Stimulated activated CD4-positive, alpha-beta T cell treated with anti-CD3 and anti-CD28 coated beads, Interleukin-12 subunit alpha, Interleukin-12 subunit beta, amount 100 ng/mL, for 24 hours (primary cell): ENCODE measurements at places on chromosomes 7 and 10.
A peak's percentile ranks its signal among the peaks of the same experiment; 100 is the strongest.

GRCh38 chr7:128919881-128920799 is 9.6 kb upstream of the KCP start:
- DNase-seq, result no peak

- DNase-seq, result no peak
Observed at GRCh38 chr7:156222151-156222550, 409.9 kb upstream of the SHH start.

GRCh38 chr10:27388761-27389399 is 115.2 kb upstream of the RAB18 start:
- no peak for DNase-seq

DNA sequence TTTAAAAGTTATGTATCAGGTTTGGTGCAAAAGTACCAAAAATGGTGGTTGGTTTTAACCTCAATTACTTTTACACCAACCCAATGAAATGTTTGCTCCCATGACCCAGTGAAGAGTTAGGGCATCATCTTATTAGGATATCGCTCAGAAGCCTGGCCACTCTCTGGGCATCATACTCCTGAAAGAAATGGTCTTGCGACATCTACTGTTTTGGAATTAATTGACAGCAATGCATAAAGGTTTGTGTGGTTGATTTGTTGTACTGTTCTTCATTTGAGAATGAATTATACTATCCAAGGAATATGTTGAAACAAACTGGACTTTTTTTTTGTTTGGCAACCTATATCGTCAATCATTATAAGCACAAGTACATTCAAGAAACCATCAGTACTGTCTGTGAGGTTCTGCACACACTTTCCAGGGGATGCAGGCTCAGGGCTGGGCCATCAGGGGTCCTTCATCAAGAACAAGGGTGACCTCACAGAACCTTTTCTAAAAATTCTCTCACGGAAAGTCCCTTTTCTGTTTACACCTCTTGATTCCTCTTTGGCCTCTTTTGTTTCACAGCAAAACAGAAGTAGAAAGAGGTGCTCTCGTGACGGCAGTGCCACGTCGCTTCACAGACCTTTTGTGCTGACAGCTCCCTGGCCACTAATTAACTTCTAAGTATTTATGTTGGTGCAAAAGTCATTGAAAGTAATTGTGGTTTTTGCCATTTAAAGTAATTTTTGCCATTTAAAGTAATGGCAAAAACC is 117.2 kb upstream of the KLF6 start:
- no peak for DNase-seq

- DNase-seq, result no peak
Observed at GRCh38 chr10:131859341-131860020, 41.3 kb upstream of the PPP2R2D start.

DNA sequence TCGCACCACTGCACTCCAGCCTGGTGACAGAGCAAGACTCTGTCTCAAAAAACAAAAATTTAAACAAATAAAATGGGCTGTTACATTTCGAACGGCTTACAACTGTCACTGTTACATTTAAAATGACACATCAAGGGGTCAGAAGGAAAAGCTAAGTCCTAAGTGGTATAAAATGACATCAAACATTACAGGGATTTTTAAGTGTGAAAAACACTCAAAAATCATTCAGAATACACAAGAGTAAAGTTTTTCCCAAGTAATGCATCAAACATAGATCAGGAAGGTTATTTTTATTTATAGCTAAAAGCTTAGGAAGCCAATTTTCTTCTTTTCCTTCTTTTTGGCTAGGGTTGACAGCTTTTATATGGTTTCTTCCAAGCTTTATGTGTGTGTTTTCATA is 39.0 kb downstream of the CCDC3 start:
- DNase-seq, result no peak

DNA sequence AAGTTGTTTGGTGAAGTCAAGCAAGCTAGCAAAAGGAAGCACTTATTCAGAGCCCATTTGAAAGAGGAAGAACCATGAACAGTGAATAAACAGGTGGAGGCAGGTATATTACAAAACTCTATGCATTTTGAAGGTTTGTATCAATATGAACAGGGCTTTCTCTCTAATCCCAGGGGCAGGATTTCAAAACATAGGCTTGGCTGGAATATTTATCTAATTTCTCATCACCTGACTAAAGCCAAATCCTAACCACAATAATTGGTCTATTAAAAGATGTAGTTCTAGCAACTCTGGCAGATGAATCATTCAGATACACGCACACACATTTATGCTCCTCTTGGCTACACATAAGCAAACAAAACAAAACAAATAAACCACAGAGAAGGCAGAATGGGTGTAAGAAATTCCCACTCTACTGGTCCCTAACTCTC is 554.4 kb downstream of the INHBA start:
- DNase-seq, result no peak

- DNase-seq, result no peak
Observed at GRCh38 chr7:127704211-127704610, 52.2 kb downstream of the SND1 start.

GRCh38 chr10:69810675-69811397 is 9.1 kb downstream of the COL13A1 start:
- no peak for DNase-seq

DNA sequence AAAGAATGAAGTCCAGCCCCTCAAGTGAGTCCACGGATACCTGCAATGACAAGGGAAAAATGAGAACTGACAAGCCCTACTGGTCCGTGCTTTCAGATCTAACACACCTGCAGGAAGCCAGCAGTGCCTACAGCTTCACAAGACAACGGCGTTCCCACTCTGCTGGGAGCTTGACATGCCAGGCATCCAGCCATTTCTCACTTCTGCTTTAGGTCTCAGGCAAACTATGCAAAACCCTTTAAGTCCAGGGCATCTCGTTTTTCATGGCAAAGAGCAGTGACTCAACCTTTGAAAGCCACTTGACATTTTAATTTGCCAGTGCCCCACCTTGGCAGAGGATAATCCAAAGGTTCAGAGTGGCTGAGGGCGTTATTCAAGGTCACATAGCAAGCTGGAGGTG is 49.1 kb upstream of the GPAM start:
- no peak for DNase-seq

DNA sequence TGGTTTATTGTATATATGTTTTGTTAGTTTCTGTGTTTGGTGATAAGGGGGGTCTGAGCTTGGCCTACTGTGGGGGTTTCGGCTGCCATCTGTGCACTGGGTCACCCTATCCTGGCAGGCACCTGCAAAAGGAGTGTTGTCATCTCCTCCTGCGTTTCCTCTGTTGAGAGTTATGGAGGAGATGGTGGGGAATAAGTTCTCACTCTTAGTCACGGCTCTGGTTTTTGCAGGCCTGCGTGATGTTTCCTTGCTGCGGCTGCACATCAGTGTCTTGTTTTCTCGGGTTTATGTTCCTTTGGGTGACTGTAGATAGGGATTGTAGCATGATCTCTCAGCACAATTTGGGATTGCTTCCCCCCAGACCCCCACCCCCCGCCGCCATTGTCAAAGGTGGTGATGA is 36.8 kb downstream of the CCM2 start:
- no peak for DNase-seq

DNA sequence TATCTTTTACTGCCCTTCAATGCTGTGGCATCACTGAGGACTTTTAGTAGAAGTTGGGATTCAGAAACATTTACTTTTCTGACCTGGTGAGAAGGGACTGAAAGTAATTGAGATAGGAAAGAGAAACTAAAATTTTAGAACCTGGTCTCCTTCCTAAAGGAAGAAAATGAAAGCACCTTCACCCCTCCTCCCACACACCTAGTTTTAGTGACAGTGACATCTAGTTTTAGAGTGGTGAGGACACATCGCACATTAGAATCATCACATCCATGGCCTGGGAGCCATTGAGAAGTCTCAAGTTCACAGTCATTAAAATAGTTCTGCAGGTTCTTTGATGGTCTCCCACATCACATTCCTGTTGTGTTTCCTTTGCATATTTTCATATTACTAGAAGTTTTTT is 16.1 kb downstream of the TAS2R41 start:
- DNase-seq, result no peak

DNA sequence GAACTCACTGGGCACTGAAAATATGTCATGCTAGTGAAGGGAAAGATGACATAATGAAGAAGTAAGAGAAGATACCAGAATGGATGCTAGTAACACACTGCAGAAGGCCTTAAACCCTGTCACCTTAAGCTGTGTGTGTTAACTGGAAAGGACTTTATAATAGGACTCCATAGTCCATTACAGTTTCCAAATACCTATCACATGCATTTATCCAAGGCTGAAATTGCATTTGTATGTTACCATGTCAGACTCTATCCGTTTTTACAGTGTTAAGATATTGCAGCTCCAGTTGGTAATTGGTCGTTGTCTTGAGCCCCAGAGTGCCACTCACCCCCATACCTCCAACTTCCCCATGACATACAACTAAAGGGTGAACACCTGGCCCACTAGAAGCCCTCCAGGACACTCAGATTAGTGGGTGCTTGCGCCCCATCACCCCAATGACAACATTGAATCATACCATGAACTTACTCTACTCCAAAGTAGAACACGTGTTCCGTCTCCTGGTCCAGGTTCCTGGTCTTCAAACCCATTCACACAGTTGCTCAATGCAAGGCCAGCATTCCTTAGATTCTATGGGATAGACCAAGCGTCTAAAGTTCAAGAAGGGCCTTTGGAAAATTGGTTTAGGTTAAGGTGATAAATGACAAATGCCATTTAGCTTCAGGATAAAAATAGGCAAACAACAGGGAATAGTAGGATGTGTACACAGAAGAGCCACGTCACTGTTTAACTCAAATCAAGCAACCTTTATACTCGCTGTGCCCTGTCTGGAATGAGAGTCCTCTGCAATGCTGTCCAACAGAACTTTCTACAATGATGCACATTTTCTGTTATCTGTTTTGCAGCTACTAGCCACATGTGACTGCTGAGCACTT is 2.1 kb upstream of the RAPGEF5 start:
- DNase-seq, result no peak

DNA sequence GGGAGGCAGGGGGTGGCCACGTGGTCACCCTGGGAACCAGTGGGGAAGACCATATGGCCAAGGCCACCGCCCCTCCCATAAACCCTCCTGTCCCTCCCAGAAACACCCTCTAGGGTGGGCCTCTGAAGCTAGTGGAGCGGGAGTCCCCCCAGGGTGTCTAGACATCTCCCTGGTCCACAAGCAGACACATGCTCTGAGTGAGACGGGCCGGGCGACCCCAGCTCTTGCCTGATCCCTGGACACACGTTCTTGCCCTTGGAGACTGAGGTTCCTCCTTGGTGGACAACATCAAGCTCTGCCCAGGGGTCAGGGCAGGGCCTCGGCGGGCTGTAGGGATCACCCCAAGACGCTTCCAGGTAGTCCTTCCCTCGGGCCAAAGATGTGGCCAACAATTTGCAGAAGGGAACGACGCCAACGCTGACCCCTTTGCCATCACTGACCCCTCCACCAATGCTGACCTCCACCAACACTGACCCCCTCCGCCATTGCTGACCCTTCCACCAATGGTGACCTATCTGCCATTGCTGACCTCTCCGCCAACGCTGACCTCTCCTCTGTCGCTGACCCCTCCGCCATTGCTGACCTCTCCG is 57.1 kb downstream of the FOXL3 start:
- no peak for DNase-seq

DNA sequence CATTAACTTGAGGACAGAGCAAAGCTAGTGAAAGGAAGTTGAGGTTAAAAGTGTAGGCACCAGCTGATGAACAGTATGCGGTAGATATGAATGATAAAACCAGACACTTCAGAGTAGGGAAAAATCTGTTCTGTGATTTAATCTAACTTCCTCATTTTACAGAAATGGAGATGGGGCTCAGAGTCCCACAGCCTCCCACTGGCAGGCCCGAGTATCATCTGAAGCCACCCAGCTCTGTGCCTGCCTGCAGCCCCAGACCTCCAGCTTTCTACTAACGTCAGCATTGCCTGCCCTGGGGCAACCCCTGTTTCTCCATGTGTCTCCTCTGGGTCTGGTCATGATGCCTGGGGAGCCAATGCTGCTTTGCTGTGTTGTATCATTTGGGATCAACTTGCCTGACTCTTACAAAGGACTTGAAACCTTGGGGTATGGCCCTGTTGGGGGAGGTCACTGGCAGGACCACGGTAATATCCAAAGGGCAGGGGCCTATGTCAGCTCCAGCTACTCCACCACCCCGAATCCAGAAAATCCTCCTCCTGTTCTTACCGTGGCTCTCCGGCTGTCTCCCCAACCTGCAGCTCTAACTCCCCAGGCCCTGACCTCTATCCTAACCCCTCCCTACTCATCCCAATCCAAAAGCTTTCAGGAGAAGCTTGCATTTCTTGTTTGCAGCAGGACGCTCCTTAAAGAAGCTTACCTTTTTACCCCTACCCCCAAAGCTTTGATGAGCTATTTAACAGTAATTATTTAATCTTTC is 56.2 kb upstream of the NPY start:
- no peak for DNase-seq

GRCh38 chr7:45001138-45001694 is 1.2 kb downstream of the CCM2 start:
- peak; percentile 49 for DNase-seq

- no peak for DNase-seq
Observed at GRCh38 chr10:102752934-102753664, 9.4 kb downstream of the WBP1L start.

- DNase-seq, result no peak
Observed at GRCh38 chr7:103010211-103010610, 64.4 kb downstream of the FBXL13 start.

DNA sequence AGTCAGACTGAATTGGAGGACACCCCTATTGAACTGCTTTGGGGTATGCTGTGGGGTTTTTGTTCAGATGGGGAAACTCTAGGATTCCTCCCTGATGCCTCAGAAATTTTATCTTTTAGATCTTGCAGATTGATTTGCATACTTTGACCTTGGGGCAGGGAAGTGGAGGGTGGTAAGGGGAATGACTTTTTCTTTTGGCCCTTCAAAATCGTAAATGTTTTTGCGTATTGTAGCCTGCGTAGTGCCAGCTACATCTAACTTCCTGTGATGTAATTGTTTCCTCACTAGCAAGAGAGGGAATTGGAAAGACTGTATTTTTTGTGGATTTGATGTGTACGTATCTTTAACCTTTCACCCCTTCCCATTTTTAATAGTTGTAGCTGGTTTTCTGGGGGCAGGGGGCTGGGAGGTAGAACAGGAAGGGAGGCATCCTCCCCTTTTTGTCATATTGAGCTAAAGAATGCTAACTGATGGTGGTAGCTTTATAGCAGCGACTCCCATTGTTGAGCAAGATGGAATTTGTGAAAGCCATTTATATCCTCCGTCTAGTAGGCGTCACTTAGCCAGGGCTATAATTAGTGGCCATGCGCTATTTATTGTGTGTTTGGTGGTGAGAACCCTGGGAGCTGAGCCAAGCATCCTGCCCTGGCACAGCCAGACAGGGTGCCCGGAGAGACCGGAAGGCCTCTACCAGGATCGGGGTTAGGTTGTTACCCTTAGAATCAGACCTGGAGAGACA is 11.3 kb downstream of the DUSP5 start:
- no peak for DNase-seq

GRCh38 chr10:59891349-59891748 is 15.0 kb downstream of the CCDC6 start:
- no peak for DNase-seq

GRCh38 chr10:71423250-71423649 is 26.5 kb downstream of the CDH23 start:
- no peak for DNase-seq

GRCh38 chr7:82036146-82036886 is 266.5 kb upstream of the HGF start:
- DNase-seq, result no peak

- DNase-seq, result no peak
Observed at GRCh38 chr10:17643339-17643754, 604 bp upstream of the STAM start.
